Left lung (tissue), 14 donors: ENCODE measurements at places on chromosomes 6 and 20. TPM values are rescaled to one million over a fixed set of nuclear protein-coding genes. Genes with fewer than 3 reads are reported as not detected.

GRCh38 chr6:123805921-123806320 lies 2.3 kb downstream of the NKAIN2 start:
- no peak overlapping the region for H3K4me3 ChIP-seq
- peaks cover 33% of the 10 kb centered on the region for H3K27me3 ChIP-seq
- peaks cover 10% of the 10 kb centered on the region for H3K4me1 ChIP-seq

GRCh38 chr6:85428486-85428885 lies 21.4 kb upstream of the NT5E start:
- H3K4me3 ChIP-seq = no peak overlapping the region
- no peak overlapping the region for H3K27ac ChIP-seq
- no peak for DNase-seq
- no peaks in the 10 kb centered on the region for H3K4me1 ChIP-seq

Gene BMP5
- 12.7 TPM for total RNA-seq

DNA sequence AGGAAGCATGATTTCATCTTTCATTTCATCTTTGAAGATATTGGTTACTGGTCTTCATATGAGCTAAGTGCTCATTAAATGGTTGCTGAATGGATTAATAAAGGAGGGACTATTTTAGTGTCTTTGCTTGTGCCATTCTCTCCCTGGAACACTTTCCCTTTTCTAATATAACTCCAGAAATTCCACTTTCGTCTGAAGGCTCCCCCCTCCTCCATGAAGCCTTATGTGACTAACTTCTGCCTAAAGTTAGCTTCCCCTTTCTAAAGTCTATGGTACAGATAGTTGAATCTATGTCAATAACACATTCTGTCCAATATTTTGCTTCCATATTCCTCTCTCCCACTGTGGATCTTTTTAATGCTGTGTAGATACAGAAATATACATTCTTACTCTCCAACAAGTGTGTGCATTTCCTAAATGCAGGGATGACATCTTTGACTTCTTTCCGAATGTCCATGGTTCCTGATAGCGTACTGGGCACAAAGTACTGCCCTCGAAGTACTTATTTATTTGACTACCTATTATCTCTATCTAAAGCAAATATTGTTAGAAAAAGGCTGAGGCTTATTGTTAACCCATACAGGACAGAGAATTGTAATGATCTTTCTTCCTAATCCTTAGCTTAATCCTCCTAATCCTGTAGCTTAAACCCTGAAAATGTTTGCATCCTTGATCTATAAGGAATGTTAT lies 84.7 kb upstream of the ELOVL5 start:
- peaks cover 20% of the 10 kb centered on the region for H3K4me1 ChIP-seq
- no peak overlapping the region for H3K4me3 ChIP-seq
- H3K27me3 ChIP-seq = no peaks in the 10 kb centered on the region

- peak overlapping the region; percentile 100 for H3K27ac ChIP-seq
- DNase-seq = peak; percentile 66
- H3K36me3 ChIP-seq = peaks cover 27% of the 10 kb centered on the region
- peaks cover 23% of the 10 kb centered on the region for H3K4me1 ChIP-seq
Observed at GRCh38 chr20:23362392-23363256, 642 bp downstream of the GZF1 start.
